ENCODE measurements at places on chromosomes 11 and 22.
A peak's percentile ranks its signal among the peaks of the same experiment; 100 is the strongest.

- no peak for DNase-seq
Observed at GRCh38 chr11:34957606-34958005, 41.2 kb downstream of the PDHX start.

DNA sequence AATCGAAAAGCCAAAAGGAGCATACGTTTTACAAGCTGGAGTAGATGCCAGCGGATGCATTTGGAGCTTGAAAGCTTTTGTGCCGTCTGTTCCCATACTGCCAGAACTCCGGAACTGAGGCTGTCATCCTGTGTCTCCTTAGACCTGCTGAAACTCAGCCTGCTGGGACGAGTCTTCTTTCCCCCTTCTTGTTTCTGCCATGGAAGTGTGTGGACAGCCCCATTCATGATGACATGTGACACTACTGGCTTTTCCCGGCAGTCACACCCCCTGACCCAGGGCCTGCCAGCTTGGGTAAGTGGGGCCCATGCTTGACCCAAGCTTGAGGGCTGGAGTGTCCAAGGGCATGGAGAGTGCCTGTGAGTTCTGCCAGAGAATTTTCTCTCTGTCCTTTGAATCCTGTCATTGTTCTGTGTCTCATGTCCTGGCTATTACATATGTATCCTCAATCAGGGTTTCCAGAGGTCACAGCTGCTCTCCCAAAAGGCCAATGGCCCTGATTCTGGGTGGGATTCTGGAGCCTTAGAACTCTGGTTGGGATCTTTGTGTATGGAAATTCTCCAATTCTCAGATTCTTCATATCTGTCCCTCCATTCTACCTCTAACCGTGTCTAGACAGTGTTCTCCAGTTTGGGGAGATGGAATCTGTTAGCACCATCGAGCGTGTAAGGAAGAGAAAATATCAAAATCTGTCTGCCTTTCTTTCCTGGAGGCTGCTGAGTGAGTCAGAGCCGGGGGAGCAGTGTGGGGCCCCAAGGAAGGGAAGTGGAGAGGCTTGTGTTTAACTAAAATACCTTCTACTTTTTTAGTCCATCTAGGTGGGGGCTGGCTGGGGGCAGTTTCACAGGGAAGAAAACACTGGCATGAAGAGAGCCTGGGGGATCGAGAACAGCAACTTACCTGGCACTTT, 73.2 kb downstream of the KIAA1671 start:
- peak; percentile 12 for DNase-seq

GRCh38 chr11:2899080-2899783, 13.7 kb upstream of the CDKN1C start:
- DNase-seq, result no peak

GRCh38 chr22:26334232-26334631, 94.8 kb upstream of the ASPHD2 start:
- no peak for DNase-seq

GRCh38 chr11:119729951-119730613, 1.1 kb upstream of the NECTIN1 start:
- no peak for DNase-seq

GRCh38 chr11:63868399-63869064, 29.6 kb downstream of the MARK2 start:
- no peak for DNase-seq

GRCh38 chr11:6419009-6419631, at the start of gene APBB1:
TSS of gene APBB1 (minus strand) at chr11:6419094. CDS start at chr11:6411347, 7,747 bp downstream.
- peak; percentile 77 for DNase-seq

DNA sequence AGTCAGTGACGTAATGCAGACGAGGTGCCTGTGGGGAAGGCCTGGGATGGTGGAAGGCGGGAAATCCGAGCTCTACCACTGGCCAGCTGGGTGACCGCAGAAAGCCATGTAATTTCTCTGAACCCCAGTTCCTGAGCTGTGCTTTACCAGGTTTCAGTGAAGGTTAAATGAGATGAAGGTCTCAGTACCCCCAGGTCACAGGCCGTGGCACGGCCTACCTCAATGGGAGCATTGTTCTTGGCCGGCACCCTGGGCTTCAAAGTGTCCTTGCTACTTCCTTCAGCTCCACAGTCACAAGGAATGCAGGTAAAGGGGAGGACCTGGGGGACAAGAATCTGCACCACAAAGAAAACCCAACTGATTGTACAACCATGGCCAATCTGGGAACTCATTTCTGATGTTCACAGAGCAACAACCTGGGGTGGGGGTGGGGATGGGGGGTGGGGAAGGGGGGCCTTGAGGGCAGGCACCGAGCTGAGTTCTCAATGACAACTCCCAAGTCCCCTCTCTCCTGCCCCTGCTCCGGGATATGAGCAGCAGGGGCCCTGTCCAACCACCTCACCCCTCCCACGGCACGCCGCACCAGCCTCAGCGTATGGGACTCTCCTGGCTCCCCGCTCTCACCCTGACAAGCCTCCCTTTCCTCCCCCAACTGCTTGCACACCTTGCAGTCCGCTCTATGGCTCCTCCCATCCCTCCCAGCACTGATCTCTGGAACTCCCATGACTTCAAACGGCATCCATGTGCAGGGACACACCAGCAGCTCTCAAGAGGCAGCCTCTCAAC, 59.1 kb upstream of the ARFGAP3 start:
- DNase-seq, result no peak

DNA sequence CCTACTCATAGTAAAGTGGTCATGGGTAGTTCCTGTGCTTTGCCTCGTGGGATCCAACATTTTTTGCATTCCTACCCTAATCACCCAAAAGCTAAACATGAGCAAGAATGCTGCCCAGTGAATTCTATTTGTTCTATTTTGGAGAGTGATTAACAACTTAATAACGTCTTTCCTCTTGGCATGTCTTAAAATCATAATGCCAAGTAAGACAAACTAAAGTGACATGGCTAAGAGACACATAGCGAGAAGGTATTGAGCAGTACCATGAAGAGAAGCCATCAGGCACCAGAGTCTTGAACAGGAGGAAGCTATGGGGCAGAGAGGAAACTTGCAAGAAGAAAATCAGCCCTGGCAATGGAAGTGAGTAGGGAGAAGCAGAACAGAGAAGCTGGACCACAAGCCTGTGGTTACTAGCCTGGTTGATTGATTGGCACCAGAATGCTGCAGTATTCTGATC, 32.0 kb downstream of the EXPH5 start:
- no peak for DNase-seq

GRCh38 chr11:70183483-70184176, 19.5 kb upstream of the FADD start:
- DNase-seq, result no peak

GRCh38 chr22:46137218-46137766, 13.0 kb upstream of the PPARA start:
- no peak for DNase-seq

DNA sequence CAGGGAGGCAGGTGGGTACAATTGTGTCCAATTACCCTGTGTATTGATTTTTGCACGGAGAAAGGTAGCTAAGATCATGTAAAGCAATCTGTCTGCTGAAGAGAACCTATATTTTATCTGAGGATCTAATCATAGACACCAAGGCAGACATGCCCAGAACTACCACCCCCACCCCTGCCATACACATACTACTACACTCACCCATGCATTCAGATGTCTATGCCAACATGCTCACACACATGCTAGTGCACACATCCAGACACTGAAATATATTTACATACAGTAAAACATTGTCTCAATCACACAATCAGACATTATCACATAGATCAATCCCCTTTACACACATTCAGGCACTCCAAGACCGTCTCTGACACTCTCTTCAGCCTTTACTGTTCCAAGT, 1.8 kb downstream of the SCN3B start:
- no peak for DNase-seq

DNA sequence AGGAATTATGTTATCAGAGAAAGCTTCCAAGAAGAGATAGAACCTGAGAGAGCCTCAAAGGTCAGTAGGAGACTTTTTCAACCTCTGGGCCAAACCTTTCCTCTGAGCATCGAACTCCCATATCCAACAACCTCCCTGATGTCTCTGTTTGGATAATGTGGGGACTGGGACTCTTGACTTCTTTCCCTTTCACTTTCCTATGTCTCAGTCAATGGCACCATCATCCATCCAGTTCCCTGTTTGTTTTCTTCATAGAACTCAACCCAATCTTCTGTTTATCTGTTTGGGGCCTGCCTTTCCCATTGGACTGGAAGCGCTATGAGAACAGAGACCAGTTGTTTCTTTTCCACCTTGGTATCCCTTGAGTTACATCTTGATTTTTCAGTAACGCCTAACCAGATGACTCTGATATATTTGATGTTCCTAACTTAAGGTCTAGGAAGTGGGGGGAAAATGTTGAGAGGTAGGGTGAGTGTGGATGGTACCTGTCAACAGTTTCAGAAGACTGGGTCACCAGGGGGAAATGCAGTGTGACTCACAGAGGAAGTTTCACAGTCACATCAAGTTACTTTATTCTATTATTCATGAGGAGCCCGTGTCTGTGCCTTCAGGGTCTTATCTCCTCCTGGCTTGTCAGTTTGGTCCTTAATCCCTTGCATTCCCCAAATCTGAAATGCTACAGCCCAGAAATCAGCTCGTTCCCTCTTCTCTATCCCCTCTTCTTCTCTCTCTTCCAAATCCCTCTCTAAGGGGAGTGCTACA, 4.5 kb upstream of the KCNE3 start:
- no peak for DNase-seq

- no peak for DNase-seq
Observed at GRCh38 chr11:66676931-66677598, 622 bp downstream of the RBM4B start.

DNA sequence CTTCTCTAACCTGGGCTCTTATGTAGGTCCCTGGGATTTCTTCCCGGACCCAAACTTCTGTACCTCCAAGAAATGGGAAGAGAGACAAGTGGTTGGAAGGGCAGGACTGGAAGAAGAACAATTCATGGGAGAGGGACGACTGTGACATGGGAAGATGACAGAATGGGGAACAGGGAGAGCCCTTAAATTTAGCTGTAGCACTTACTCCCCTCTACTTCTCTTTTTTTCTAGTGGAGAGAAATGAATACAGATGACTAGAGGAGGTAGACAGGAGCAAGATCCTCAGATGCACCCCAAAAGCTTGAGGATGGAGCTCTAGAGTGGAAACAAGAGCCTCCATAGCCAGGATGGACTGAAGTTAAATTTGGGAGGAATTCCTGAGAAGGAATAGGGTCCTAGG, 2.3 kb downstream of the RHOG start:
- no peak for DNase-seq

GRCh38 chr11:35548925-35549561, 23.6 kb upstream of the PAMR1 start:
- no peak for DNase-seq

DNA sequence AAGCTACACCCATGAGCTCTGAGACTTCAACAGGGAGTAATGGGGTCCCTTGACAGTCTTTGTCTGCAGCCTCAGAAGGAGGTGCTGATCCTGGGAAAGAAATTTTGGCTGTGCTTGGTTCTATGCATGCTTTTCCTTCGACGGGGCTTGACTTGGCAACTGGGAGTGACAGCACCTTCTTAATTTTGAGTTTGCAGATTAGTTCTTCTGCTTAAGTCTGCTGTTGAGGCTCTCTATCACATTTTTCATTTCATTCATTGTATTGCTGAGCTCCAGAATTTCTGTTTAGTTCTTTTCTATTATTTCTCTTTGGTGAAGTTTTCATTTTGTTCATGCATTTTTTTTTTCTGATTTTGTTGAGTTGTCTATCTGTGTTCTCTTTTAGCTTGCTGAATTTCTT, 125.6 kb downstream of the SNX19 start:
- no peak for DNase-seq

DNA sequence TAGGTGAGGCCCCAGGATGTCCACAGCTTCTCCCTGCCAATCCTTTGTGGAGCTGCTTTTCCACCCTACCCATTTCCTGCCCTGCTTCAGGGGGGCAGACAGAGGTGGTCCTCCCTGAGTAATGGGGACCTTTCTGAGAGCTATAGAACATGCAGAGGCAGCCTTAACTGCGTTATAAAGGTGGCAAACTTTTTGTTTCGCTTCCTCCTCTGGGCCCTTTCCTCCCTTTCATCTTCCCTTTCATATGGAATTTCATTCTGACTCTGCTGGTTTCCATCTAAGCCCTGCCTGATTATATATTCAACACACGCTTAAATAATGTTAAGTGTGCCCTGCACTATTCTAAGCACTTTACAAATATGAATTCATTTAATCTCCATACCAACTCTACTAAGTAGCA, 169.3 kb upstream of the E2F8 start:
- DNase-seq, result no peak

- peak; percentile 71 for DNase-seq
Observed at GRCh38 chr11:74311352-74311926, at the start of gene P4HA3. TSS of gene P4HA3 (minus strand) at chr11:74311640. CDS start at chr11:74311611, 29 bp downstream.

GRCh38 chr22:20979243-20979809, 2.8 kb upstream of the LZTR1 start:
- DNase-seq, result peak; percentile 85

DNA sequence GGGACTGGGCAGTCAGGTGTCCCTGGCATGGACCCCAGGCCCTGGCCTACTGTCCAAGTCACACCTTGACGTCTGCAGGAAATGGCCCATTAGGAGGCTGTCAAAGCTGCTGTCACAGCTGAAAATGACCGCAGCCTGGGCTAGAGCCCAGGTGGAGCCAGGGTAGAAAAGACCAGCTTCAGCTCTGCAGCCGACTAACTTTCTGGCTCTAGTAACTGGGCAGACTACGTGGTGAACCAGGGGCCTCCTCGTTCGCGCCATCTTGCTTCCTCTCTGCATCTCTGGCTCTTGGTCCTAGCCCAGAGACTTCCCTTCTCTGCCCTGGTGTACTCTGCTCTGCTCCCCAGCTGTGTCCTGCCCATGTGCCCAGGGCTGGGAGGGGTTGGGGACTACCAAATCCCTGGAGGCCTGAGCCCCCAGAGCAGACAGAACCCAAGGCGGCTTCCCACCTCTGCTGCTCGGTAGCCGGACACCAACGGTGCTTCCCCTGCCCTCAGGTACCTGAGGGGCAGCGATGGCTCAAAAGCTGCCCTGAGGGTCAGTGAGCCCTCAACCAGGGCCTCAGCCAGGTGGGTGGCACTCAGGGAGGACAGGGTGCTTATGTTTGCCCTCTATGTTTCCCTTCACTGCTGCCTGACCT, 19.7 kb downstream of the SART1 start:
- DNase-seq, result no peak

DNA sequence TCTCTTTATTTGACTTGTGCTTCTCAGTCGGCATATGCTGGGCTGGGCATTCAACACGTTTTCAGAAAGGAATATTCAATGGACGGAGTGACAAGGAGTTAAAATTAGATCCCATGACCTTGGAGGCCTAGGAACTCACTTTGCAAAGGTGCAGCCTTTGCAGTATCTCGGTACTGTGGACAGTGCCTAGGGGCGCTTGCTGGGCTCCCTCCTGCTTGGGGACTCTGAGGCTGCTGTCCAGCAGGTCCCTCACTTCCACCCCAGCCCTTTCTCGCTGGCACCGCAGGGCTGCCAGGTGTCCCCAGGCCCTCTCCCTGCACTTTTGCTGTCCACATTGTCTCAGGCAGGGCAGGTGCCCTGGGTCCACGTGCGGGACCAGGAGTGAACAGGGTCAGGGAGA, 255.5 kb upstream of the B3GAT1 start:
- DNase-seq, result no peak

GRCh38 chr11:119803726-119804294, 74.8 kb upstream of the NECTIN1 start:
- no peak for DNase-seq

- no peak for DNase-seq
Observed at GRCh38 chr11:80746300-80746699, 1305.5 kb upstream of the TENM4 start.

- DNase-seq, result no peak
Observed at GRCh38 chr11:70886256-70886655, 366.1 kb downstream of the SHANK2 start.

- DNase-seq, result no peak
Observed at GRCh38 chr22:41753984-41754383, 46.5 kb upstream of the CCDC134 start.

- DNase-seq, result no peak
Observed at GRCh38 chr11:15754221-15754620, 602.1 kb downstream of the SOX6 start.

GRCh38 chr11:58641803-58642581, 19.5 kb downstream of the CNTF start:
- DNase-seq, result no peak
